Midbrain (tissue), 1 donor: ENCODE measurements at places on chromosomes 13 and 19.

DNA sequence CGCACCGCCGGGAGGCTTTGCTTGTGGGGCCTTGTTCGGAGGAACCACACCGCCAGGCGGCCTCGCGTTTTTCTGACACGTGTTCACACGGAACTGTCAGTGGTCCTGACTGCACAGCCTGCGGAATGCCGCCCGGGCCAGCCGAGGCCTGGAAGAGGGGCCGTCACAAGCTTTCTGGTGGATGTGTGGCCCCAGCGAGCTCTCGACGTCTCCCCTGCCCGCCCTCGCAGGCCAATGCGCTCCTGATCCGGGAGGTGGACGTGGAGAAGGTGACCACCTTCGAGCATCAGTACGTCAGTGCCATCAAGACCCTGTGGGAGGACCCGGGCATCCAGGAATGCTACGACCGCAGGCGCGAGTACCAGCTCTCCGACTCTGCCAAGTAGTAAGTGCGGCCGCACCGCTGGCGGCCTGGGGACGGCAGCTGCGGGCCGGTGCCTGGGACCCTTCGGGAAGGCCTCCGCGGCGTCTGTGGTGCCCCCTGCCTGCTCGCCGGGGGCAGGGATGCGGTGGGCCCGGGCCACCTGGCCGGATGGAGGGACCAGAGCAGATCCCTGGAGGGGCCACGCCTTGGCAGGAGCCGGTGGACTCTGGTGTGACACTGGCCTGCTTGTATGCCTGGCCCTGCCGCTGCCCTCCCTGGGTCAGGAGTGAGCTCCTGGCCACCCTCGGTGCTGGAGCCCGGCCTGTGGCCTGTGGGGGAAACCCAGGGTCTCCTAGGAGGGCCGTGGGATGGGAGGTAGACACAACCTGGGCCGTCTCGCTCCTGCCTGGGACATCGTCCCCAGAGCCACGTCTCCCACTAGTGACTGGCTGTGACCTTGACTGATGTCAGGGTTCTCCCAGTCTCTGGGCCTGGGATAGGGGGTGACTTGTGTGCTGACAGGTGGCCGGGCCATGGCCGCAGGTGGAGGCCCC lies 19.2 kb downstream of the GNA11 start:
- no peak for DNase-seq

GRCh38 chr19:53944416-53944815 lies 18.3 kb upstream of the CACNG8 start:
- no peak for DNase-seq

DNA sequence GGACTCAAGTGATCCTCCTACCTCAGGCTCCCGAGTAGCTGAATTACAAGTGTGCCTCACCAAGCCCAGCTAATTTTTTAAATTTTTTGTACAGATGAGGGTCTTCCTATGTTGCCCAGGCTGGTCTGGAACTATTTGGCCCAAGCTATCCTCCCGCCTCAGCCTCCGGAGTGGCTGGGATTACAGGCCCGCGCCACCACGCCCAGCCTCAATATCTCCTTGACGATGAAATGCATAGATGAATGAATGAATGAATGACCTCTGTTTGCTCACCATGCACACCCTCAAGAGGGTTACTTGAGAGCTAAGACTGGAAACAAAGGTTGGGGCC lies 14.9 kb upstream of the AP1M2 start:
- DNase-seq, result no peak

DNA sequence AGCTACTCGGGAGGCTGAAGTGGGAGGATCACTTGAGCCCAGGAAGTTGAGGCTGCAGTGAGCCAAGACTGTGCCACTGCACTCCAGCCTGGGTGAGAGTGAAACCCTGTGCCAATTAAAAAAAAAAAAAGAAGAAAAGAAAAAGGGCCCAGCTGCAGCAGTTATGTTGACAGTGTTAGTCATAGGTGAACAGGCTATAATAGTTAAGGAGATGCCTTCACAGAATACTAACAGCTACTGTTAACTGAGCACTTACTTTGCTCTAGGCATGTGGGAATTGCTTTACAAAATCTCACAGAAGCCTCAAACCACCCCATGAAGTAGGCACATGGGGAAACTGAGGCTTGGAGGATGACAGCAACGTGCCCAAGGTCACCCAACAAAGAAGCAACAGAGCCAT lies 3.9 kb downstream of the FBXO17 start:
- DNase-seq, result no peak

DNA sequence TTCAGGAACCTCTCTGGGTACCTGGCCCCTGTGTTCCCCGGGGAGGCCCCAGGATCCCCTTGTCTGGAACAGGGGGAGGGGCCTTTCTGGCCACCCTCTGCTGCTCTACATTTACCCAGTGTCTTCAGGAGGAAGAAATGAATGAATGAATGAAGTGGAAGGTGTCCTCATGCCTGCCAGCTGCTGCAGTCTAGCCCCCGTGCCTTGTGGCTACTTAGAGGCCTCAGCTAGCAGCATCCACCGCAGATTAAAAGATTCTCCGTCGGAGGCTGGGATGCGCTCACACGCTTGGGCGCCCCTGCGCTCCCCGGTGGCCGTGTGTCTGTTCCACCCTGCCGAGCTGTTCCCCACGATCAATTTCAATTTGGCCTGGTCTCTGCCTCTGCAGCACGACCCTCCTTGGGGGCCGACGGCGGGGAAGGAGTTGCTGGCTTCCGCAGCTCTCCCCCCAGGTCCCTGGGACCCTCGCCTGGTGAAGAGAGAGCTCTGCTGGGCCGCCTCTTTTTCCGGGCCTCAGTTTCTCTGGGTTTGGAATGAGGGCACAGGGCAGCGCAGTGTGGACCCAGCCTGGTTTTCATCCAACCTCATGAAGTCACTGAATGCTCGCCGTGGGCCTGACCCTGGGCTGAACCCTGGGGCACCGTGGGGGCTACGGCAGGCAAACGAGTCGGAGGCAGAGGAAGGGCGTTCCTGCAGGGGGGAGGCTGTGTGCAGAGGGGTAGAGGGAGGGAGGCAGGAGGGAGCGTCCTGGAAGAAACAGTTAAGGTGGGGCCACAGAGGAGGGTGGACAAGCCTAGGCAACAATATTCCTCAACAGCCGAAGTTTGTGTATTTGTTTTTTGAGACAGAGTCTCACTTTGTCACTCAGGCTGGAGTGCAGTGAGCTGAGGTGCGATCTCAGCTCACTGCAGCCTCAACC lies 28.3 kb downstream of the EFNA2 start:
- DNase-seq, result no peak

DNA sequence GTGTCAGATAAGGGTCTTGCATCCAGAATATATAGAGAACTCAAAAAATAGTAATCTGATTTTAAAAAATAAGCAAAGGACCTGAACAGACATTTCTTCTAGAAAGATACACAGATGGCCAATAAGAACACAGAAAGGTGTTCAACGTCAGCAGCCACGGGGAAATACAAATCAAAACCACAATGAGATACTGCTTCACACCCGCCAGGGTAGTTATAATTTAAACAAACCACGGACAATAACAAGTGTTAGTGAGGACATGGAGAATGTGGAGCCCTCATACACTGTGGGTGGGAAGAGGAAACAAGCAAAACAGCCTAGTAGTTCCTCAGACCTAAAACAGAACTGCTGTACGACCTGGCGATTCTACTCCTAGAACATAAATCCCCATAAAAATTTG lies 26.7 kb upstream of the NAPA start:
- DNase-seq, result no peak

- no peak for DNase-seq
These were observed 3.8 kb upstream of the ZNF414 start for GRCh38 chr19:8517551-8518442.

- DNase-seq, result peak; percentile 94
These were observed 5.3 kb downstream of the SLC27A1 start for GRCh38 chr19:17475541-17476115.

DNA sequence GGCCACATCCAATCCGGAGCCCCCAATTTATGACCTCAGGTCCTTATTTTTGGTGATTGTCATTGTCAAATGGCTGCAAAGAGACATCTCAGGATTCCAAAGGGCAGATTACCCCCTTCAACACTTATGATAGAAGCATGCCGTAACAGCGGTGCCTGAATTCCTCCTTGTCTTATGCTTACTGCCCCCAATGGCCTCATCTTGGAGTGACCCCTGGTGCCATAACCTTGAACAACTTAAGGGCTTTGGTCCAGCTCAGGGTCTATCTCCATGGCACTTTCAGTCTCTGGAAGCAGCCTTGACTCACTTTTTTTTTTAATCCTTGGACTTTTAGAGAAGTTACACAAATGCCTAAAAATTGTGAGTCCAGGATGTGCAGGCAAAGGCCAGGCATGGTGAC lies 171.6 kb upstream of the ZNF507 start:
- no peak for DNase-seq

DNA sequence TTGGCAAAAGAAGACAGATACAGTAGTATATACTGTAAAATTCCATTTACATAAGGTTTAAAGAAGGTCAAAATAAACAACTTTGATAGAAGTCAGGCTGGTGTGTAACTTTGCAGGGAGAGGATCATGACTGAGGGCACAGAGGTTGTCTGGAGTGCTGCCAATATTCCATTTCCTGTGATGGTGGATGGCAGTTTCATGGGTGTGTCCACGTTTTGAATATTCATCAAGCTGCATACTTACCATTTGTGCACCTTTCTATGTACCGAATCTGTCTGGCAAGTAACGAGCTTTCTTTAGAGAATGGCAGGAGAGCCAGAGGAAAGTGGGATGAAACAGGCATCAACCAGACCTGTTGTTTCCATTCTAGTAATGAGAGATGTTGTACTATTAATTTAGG lies 420.5 kb upstream of the HTR2A start:
- no peak for DNase-seq

GRCh38 chr19:39934584-39935363 lies at the start of gene FCGBP:
TSS of gene FCGBP (minus strand) at chr19:39934634.
- no peak for DNase-seq

- no peak for DNase-seq
These were observed 3.4 kb upstream of the DPF1 start for GRCh38 chr19:38227287-38228004.

GRCh38 chr19:55259540-55260210 lies 858 bp upstream of the PPP6R1 start:
- no peak for DNase-seq

DNA sequence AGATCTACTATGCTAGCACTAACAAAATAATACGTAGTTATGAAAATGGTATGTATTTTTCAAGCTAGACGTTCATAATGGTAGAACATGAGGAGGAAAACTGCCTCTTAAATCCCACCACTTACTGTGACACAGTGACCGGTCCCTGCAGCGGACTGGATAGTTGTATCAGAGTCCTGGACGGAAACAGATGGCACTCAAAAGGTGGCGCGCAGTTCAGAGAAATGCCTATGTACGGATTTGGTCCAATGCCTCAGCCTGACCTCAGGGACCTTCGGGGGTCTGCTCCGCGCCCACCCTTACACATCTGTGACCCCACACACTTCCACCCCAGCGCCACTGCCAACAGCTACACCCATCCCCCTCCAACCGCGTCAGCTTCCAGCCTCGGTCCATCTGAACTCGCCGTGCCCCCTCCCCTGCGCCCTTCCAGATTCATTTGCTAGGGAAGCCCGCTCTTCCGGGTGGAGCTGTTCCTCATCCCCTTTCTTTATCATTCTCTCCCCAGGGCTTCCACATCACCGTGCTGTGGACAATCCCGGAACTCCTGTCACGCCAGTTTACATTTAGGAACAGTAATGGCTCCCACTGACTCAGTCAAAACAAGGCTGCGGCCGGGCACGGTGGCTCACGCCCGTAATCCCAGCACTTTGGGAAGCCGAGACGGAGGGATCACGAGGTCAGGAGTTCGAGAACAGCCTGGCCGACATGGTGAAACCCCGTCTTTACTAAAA lies 792 bp upstream of the LENG8 start:
- peak; percentile 52 for DNase-seq

DNA sequence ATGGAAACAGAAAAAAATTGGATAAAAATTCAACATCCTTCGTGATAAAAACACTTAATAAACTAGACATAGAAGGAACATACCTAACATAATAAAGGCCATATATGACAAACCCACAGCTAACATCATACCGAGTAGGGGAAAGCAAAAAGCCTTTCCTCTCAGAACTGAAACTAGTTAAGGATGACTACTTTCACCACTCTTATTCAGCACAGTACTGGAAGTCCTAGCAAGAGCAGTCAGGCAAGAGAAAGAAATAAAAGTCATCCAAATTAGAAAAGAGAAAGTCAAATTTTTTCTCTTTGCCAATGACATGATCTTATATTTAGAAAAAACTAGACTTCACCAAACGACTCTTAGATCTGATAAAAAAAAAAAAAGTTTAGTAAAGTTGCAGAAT lies 25.8 kb upstream of the SLC7A9 start:
- no peak for DNase-seq

GRCh38 chr19:8454218-8454617 lies 9.4 kb downstream of the HNRNPM start:
- no peak for DNase-seq

DNA sequence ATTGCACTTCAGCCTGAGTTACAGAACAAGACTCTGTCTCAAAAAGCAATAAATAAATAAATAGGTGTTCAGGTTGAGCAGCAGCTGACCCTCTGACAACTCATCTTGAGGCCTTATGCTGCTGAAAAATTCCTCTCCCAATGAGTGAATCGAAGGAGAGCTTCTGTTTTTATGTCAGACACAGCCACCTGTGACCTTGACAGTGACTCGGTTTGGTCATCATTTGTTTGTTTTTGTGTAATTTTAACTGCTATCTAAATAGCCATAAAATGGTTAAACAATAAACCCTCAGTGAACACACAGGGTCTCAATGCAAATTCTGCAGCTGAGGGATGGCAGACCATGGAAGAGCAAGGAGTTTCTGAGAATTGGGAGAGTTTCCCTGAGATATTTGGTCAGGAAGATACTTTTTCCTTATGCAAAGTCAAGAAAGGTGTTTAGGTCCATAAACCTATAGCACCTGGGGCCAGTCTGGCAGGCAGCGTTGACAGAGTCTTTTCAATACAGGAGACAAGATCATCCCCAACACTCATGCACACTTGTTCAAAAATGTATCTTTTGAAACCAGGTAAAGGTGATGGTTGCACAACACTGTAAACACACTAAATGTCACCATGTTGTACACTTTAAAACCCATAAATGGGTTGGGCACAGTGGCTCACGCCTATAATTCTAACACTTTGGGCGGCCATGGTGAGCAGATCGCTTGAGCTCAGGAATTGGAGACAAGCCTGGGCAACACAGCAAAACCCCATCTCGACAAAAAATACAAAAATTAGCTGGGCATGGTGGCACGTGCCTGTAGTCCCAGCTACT lies 16.6 kb upstream of the SLC25A30 start:
- DNase-seq, result no peak

DNA sequence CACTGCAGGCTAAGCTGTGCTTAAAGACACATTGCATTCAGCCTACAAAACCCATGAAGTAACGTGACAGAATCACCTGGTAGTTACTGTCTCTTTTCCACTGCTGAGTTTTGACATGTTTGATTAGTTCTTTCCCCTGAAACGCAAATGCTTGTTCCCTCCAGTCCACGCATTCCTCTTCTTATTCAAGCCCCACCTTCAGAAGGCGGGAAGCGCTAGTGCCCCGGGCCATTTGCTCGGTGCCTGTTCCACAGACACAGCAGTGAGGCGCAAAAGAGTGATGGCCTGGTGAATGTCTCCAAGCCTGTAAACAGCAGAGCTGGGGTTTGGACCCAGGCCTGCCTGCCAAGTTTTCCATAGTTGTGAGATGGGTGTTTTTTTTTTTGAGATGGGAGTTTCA lies 10.9 kb downstream of the ACP4 start:
- DNase-seq, result no peak
